ENCODE measurements at places on chromosomes 2 and 18.

DNA sequence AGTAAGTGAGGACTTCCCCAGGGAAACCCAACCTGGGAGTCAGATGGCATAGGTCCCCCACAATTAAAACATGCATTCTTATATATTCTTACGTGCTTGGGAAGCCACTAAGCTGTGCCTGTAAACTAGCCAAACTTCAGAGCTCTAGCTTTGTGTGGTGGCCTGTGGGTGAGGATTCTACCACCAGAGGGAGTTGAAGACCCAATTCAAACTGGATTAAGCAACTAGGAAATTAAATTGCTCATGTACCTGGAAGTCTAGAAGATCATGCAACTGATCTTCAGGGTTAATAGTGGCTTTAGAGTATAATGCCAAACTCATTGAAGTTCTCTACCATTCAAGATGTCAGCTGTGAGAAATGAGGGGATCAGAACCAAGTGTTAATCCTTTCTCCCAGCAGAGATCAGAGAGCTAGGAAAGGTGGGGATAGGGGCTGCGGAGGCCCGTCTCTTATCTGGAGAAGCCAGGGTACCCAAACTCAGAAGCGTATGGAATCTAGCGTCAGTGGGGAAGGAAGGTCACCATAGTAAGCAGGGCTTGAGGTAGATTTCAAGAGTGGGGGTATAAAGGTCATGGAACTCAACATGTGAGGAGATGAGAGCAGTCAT lies 53.2 kb upstream of the CCDC85A start:
- peak; percentile 58 for DNase-seq

- DNase-seq: no peak
These were observed 39.5 kb upstream of the FHL2 start for GRCh38 chr2:105438104-105438929.

GRCh38 chr18:62880673-62881364 lies 165.5 kb downstream of the PHLPP1 start:
- no peak for DNase-seq

DNA sequence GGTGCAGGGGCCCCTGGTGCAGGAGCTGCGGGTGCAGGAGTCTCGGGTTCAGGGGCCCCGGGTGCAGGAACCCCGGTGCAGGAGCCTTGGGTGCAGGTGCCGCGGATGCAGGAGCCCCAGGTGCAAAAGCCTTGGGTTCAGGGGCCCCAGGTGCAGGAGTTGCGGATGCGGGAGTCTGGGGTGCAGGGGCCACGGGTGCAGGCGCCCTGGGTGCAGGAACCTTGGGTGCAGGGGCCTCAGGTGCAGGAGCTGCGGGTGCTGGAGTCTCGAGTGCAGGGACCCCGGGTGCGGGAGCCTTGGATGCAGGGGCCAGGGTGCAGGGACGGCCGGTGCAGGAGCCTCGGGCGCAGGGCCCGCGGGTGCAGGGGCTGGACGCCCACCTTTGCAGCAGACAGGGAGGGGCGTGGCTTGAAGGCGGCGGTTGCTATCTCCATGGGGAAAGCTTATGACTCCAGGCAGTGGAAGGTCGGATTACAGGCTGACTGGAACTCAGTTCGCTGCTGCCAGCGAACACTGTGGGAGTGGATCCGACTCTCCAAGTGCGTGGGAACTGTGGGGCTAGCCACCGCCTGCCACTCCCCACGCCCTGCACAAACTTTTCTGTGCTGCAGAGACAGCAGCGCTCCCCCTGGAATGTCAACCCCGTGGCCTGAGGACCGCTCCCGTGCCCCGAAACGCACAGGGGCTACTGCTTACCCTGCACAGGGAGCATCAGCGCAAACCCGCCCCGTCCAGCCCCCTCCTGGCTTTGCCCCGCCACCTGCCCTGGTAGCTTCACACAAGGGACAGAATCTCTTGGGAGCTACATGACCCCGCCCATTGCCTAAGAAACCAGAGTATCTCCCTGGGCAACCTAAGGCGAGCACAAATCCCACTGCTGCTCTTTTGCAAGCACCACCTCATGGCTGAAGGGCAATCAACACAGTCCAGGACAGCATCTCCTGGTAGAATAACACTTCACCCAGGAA lies 40.3 kb downstream of the COPS9 start:
- no peak for DNase-seq

DNA sequence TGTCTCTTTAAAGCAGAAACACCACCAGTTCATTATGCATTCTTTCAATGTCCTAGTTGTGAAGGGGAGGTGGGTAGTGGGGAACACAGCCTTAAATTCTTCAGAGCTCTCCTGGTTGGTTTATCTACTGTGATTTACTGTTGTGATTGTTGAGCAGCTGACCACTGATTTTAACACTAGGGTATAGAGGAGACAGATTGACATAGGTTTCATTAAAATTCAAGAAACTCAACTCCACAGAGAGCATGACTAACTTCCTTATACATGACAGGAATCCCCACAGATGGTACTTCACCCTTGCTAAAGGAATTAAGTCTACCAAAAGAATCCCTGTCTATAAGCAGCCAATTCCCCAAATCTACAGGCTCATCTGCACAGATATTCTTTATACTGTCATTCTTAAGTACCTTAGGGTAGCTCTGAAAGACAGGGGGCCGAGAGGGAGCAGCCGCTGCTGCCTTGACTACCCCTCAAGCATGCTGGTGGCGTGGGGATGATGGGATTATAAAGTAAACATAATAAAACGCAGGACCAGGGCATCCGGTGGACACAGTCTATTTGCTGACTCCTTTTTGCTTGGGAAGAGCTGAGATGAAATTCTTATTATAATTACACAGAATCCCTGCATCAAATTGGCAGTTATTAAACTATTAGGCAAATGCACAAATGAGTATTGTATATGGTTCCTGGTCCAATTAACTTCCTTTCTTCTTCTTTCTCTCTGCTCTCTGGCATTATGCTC lies 1377.6 kb upstream of the PIK3C3 start:
- no peak for DNase-seq

GRCh38 chr2:231245249-231246094 lies 47.0 kb downstream of the ARMC9 start:
- DNase-seq: no peak

DNA sequence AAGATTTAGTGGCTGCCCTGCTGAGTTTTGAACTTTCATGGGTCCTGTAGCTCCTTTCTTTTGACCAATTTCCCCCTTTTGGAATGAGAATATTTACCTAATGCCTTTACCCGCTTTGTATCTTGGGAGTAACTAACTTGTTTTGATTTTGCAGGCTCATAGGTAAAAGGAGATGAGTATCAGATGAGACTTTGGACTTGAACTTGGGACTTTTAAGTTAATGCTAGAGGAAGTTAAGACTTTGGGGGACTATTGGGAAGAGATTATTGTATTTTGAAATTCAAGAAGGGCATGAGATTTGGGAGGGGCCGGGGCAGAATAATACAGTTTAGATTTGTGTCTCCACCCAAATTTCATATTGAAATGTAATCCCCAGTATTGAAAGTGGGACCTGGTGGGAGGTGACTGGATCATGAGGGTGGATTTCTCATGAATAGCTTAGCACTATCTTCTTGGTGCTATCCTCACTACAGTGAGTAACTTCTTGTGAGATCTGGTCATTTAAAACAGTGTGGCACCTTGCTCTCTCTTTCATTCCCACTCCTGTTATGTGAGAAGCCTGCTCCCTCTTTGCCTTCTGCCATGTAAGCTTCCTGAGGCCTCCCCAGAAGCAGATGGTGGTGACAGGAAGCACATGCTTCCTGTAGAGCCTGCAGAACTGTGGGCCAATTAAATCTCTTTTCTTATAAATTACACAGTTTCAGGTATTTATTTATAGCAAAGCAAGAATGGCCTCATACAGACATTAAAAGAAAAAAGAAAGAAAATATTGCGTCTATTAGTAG lies 6.1 kb downstream of the ADI1 start:
- DNase-seq: peak; percentile 54

GRCh38 chr2:62458206-62458641 lies 47.8 kb downstream of the TMEM17 start:
- DNase-seq: no peak

DNA sequence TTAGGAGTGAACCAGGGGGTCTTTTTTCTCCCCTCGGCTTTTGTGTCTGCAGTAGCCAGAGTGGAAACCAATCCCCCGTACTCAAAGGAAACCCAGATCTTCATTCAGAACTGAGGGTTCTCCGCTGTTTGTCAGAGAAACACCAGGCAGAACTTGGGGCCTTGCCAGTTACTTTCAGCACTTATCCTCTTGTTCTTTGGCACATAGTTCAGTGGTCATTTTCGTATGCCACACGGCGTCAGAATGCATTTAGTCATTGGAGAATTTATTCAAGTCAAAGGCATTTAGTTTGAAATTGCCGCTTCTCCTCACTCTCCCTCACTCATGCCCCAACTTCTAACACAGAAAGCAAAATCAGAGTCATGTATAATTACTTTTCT lies 102.9 kb downstream of the CABLES1 start:
- DNase-seq: no peak

DNA sequence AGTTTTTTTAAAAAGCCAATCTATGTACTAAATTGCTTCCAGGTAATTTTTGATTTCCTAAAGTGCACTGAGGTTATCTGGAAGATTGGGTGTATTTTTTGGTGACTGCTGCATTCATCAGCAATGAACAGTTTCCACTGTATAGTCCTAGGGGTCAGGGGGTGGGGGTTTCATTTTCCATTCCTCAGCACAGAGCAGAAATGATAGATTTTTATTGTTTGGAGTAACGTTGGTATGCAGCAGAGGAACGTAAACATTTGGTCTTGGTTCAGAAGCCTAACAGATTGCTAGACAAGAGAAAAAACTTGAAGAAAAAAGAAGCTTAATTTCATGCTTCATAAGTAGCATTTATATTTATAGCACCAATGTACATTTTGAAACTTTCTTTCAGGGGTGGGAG lies 54.9 kb downstream of the ZCCHC2 start:
- DNase-seq: no peak

DNA sequence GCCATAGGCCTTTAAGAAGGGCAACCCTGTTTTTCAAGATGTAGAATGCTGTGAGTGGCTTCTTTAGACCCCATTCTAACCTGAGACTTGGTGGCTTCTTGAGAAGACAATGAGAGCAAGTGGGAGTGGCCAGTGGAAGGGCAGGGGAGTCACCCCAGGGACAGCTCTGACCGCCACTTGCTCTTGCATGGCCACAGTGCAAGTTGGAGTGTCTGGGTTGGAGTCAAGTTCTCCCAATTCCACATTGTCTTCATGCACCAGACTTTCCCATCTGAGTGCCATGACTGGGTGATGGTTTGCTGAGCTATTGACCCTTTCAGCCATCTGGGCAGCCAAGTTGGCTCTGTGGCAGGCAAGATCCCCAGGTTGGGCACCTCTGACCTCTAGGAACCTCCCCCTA lies 148.0 kb upstream of the SKOR2 start:
- DNase-seq: no peak

- DNase-seq: no peak
These were observed 280.3 kb upstream of the NRP2 start for GRCh38 chr2:205402011-205402410.

DNA sequence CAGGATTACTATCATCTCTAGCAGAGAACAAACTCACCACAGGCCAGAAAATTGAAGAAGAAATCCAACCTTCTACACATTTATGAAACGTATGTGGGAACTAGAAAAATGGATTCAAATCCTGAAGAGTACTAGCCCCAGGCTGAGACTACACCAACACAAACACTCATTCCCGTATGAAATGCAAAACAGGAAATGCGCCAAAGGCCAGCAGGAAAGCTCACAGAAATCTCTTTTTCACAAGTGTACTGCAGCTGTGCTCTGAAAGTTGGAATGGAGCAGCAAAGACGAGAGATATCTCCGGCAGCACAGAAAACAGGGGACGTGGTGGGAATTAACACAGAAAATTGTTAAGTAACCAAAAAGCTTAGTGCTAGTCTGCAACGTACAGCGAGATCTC lies 913.5 kb downstream of the TDRD15 start:
- DNase-seq: no peak

- DNase-seq: no peak
These were observed 342.9 kb downstream of the PARD3B start for GRCh38 chr2:204888222-204888621.

GRCh38 chr18:51021226-51021965 lies 8.6 kb upstream of the SMAD4 start:
- no peak for DNase-seq

GRCh38 chr2:180607514-180608049 lies 372.8 kb upstream of the UBE2E3 start:
- no peak for DNase-seq

DNA sequence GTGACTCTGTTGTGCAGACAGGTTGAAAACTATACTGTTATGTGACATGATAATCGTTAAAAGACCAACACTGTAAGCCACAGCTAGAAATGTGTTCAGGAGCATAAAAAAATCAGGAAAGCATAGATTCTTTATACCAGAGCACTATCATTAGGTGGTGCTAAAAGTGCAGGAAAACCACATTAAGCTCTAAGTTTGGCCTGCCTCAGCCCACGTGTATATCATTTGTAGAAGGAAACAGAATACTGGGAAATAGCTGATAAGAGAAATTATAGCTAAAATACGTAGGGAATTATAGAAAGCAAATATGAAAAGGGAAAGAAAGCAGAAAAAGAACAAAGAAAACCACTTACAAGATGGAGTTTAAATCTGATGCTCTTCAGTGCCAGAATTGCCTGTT lies 26.5 kb upstream of the C2orf74 start:
- peak; percentile 63 for DNase-seq

GRCh38 chr18:71398531-71398930 lies 1109.7 kb downstream of the SOCS6 start:
- peak; percentile 4 for DNase-seq

GRCh38 chr2:36415381-36416022 lies 59.9 kb downstream of the CRIM1 start:
- DNase-seq: no peak

- DNase-seq: no peak
These were observed 7.6 kb upstream of the NFE2L2 start for GRCh38 chr2:177271981-177272666.

DNA sequence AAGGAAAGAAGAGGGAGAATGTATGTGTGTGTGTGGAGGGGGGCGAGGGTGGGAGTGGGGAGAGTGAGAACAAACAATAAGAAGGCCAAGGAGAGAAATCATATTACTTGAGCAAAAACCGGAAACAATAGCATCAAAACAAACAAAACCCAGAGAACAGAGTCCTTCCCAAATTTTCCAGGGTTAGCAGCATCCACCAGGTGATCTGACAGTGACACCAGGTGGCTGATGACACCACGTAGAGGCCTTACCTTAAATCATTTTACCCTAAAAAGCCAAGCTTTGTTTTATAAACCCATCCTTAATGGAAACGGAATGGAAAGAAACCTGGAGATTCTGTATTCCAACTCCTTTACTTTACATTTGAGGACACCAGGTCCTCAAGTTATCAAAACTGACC lies 42.9 kb downstream of the CDCA7 start:
- DNase-seq: no peak

- DNase-seq: no peak
These were observed 36.1 kb upstream of the TWIST2 start for GRCh38 chr2:238811759-238812158.

GRCh38 chr2:233714121-233714520 lies 1.4 kb downstream of the UGT1A5 start:
- no peak for DNase-seq

GRCh38 chr2:218033590-218034496 lies 31.0 kb upstream of the TNS1 start:
- no peak for DNase-seq
